ENCODE measurements at places on chromosomes 1 and 21.

GRCh38 chr1:230308039-230308438, 118.1 kb downstream of the PGBD5 start:
- DNase-seq = peak; percentile 24

- DNase-seq = no peak
Observed at GRCh38 chr1:12246584-12246983, 16.8 kb downstream of the VPS13D start.

DNA sequence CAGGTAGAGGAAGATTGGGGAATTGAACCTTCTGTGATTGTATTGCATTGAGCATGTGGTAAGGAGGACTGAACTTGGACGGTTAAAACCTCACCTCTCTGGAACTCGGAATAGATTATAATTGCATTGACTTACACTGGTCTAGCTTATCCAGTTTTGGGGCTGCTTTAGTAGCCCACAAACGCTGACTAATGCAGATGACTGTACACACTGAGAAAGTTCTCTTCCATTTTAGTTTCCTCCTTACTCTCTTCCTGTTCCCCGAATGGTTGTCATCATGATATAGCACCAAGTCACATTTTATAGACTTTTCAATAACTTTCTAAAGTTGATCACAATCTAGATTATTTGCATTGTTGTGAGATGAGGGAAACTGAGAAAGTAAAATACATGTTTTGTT, 78.2 kb downstream of the NFIA start:
- DNase-seq = no peak

- no peak for DNase-seq
Observed at GRCh38 chr1:167489571-167490340, 28.6 kb downstream of the CD247 start.

DNA sequence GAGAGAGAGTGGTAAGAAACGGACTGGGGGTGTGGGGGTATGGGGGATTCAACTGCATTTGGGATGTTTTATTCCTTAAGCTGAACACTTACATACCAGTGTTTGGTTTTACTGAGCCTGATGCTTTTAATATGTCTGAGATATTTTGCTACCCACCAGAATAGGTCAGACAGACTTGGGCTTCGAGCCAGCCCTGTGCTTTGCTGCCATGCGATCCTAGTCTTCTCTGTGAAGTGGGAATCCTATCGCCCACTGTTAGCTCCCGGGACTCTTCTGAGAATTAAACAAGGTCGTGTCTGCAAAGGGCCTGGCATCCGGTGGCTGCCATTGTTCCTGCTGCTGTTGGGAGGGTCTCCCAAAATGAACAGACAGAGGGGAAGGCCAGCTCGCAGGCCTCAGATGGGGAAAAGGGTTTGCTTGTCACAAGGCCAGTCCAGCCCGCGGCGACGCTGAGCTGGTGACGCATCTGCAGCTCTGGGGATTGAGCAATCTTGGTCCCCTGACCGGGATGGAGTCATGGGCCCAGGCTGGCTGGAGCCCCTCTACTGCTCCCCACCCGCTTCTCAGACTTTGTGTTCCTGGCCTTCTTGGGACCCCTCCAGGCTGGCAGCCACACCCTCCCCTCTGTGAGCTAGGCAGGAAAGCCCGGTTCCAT, 26.9 kb upstream of the ECE1 start:
- no peak for DNase-seq

GRCh38 chr21:14863745-14864210, 201.0 kb downstream of the NRIP1 start:
- no peak for DNase-seq

DNA sequence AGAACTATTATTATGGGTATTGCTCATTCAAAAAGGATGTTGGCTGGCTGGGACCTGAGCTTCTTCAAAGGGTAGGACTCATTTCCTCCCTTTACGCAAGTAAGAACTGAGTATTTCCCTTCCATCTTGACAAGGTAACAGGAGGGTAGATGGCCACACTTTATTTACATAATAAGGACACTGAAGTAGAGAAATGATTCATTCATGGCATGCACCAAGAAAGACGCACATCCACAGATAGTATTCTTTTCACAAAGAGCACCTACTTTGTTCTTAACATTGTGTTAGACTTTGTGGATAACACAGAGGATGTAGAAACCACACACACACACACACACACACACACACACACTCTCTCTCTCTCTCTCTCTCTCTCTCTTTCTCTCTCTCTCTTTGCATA, 82.9 kb downstream of the FAM78B start:
- no peak for DNase-seq

- DNase-seq = no peak
Observed at GRCh38 chr1:50704126-50704525, 255.9 kb downstream of the FAF1 start.

DNA sequence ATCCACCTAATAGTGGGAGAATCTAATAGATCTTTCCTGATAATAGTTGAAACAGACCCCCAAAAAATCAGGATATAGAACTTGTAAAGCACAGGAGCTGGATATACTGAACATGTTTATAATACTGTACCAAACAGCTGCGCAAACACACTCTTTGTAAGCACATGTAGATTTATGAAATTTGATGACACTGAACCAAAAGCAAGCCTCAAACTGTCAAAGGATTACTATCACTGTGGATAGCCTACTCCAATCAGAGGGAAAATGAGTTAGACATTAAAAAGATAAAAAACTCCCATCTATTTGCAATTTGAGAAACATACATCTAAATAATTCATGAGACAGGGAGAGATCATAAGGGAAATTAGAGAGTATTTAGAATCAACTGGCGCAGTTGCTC, 26.1 kb downstream of the RCAN3 start:
- no peak for DNase-seq

DNA sequence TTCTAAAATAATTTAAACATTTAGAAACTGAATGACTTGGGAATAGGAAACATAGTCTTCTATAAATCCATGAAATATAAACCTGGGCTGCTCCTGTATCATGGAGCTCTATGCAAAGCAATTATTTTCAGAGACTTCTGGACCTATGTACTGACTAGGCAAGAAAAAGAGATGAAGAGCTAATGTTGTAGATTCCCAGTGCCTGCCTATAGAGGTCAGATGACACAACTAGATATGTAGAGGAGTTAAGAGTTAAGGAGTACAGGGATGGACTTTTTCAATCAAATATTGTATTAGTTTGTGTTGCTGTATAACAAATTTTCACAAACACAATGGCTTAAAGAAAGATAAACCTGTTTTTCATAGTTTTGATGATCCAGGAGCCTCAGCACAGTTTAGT, 1434.5 kb downstream of the KCNT2 start:
- DNase-seq = no peak

All from HS-5 (cell line).